ENCODE measurements at places on chromosomes 2 and 18.

- DNase-seq = no peak
Observed at GRCh38 chr2:228131833-228132232, 49.7 kb downstream of the SPHKAP start.

DNA sequence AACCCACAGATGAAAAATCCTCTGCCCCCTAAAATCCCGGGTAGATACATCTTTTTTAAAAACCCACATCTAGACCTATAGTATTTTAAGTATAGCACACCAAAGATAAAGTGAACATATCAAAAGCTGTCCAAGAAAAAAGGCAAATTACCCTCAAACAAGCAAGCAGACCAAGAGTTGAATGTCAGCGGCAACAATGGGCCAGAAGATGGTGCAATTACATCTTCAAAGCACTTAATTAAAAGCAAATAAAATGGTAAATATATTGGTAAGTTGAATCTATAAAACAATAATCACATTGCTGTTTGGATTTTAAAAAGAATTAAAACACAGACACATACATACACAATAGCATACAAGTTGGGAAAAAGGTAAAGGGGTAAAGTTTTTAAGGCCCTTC lies 98.5 kb downstream of the MYOM1 start:
- no peak for DNase-seq

DNA sequence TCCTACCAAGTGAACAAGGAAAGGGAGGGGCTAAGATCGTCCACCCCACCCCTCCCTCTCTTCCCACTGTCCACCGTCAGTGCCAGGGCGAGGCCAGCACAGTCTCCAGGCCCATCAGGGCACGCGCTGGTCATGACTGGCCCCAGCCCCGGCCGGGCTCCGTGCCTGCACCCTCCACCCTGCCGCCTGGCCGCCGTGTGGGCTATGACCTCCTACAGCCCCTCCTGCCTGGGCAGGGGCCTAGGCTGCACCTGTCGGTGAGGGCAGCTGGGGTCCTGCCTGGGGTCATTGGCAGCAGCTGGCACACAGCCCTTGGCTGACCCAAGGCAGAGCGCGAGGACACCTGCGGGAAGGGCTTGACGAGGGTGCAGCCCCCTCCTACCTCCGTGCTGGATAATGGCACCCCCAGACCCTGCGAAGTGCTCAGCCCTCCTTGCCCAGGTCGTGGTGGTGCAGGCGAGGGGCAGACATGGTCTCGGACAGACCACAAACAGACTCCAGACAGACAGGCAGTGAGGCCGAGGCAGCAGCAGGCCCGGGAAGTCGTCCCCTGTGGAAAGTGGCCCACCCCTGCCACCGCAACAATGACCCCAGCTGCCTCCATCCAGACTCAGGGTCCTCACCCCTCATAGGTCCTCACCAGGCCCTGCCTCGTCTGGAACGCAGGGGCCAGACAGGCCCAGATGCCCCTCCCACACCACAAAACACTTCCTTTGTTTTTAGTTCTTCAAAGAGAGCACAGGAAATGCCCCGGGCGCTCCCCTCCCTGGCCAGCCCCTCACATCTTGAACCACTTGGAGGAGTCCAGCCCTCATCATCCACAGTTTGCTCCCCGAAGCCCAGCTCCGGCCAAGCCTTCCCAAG lies 43.1 kb upstream of the GPC1 start:
- no peak for DNase-seq

- DNase-seq = no peak
Observed at GRCh38 chr2:46982351-46983064, 66.9 kb upstream of the MCFD2 start.

GRCh38 chr2:240596491-240596931 lies 10.0 kb downstream of the CAPN10 start:
- DNase-seq = no peak

- no peak for DNase-seq
Observed at GRCh38 chr2:54675738-54676137, 47.7 kb upstream of the EML6 start.

DNA sequence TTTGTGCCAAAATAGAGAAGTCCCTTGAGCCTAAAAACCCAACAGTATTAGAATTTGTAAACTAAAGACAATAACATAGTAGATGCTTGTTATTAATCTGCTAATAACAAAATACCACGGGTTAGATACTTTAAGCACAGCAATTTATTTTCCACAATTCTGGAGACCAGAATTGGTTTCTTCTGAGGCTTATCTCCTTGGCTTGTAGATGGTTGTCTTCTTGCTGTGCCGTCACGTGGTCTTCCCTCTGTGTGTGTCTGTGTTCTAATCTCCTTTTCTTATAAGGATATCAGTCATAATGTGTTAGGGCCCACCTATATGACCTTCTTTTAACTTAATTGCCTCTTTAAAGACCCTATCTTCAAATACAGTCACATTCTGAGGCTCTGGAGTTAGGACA lies 260.1 kb downstream of the CYRIA start:
- DNase-seq = no peak

DNA sequence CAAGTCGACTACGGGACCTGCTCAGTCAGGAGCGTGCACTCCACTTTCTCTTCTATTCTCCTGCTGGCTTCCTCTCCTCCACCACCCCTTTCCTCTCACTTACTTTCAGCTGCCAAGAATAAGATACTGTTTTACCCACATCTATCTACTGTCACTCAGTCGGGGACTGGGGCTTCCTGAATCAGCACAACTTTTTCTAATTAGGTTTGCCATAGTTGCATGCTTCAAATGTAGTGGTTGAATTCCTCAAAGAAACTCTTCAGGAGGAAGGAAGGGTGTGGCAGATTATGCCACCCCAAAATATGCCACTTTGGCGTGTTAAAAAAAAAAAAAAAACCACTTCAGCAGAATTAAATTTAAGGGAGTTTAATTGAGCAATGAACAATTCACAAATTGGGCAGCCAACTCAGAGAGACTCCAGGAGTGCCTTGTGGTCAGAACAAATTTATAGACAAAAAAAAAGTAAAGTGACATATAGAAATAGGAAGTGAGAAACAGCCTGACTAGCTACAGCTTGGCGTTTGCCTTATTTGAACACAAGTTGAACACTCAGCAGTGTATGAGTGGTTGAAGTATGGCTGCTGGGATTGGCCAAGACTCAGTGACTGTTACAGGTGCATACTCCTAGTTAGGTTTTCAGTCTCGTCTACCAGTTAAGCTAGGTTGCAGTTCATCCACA lies 32.5 kb upstream of the RMDN2 start:
- DNase-seq = peak; percentile 57

DNA sequence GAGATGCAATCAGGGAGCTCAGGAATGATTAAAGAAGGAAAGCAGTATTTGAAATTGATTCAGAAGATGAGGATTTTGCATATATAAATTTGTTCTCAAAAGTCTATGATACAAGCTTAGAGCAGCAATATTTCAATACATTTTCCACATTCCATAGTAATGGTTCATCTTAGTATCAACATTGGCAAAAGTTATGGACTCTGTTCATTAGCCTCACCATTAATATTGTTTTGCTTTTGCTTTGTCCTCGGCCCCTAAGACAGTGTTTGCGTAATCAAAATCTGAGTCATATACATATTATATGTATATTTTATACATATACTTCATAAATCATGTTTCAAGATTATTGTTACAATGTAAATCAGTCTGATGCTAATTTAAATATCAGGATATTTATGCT lies 176.6 kb downstream of the CNTNAP5 start:
- no peak for DNase-seq

DNA sequence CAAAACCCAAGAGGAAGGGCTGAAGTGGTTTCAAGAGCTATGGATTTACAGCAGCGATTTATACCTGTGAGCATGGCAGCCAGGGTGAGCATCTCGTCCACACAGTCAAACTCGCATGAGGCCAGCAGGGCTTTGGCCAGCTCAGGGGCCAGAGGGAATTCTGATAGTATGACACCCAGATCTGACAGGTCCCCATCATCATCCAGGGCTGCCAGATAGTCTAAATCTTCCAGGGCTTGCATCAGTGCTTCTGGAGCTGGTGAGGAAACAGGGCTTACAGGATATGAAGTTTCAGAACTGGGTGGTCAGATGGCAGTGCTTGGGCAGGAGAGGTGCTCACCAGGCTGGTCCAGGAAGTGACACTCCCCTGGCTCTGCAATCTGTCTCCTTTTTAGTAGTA lies 3.5 kb downstream of the DQX1 start:
- DNase-seq = no peak

- no peak for DNase-seq
Observed at GRCh38 chr2:23293063-23293462, 91.9 kb upstream of the KLHL29 start.
